ENCODE measurements at places on chromosomes 4 and X.

DNA sequence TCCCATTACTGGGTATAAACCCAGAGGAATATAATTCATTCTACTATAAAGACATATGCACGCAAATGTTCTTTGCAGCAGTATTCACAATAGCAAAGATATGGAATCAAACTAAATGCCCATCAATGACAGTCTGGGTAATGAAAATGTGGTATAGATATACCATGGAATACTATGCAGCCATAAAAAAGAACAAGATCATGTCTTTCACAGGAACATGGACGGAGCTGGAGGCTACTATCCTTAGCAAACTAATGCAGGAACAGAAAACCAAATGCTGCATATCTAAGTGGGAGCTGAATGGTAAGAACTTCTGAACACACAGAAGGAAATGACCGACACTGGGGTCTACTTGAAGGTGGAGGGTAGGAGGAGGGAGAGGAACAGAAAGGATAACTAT is 42.6 kb downstream of the LNX1 start:
- no peak for DNase-seq

DNA sequence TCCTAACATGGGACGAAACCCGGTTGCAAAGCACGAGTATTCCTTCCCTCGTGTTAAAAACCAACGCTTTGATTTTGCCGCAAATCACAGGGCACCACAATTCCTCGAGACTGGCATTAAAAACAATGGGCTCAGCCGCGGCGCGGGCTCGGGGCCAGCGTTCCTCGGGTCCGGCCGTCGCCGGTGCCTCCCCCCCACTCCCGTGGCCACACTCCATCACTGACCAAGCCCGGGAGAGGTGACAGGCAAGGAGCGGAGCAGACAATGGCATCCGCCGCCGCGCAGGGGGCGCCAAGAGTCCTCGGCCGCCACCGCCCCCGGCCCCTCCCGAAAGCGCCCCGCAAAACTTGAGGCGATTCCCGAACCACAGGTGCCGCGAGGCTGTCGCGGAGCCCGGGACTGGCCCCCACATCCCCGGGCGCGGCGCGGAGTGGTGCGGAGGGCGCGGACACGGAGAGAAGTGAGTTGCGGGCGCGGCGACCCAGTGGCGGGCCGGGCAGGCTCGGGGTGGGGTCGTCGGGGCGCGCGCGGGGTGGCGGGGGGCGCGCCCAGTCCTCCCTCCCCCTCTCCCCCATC is 445 bp downstream of the AP1S2 start:
- peak; percentile 26 for DNase-seq

DNA sequence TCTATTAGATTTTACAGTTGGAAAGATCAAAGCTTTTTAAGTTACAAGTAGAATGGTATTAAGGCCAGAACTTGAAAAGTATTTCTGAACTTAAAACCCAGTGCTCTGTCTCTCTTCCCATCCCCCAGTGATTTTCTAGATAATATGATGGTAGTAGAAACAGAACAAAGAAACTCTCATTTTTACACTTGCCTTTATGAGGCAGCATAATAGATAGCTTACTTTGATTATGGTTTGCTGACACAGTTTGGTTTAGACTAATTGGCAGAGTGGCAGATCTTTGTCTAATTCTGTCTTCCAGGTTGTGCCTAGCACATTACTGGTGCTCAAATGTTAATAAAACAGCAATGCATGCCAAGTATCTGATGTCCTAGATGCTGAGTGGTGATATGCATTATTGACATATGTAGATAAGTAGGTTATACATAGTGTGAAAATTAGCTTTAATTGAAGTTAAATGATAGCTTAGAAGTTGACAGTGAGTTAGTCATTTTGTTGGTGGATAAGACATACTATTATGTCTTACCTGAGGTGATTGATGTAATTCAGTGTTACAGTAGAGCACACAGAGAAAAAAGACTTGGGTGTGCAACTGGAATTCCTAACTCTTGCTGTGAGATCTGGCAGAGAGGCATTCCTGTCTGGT is 4.3 kb upstream of the RAPGEF2 start:
- no peak for DNase-seq

- no peak for DNase-seq
These were observed 147.1 kb downstream of the NHS start for GRCh38 chrX:17521871-17522693.

- DNase-seq = no peak
These were observed 924.3 kb upstream of the DIAPH2 start for GRCh38 chrX:95760356-95760755.

GRCh38 chr4:181331214-181331613 is 912.0 kb upstream of the TENM3 start:
- DNase-seq = no peak

DNA sequence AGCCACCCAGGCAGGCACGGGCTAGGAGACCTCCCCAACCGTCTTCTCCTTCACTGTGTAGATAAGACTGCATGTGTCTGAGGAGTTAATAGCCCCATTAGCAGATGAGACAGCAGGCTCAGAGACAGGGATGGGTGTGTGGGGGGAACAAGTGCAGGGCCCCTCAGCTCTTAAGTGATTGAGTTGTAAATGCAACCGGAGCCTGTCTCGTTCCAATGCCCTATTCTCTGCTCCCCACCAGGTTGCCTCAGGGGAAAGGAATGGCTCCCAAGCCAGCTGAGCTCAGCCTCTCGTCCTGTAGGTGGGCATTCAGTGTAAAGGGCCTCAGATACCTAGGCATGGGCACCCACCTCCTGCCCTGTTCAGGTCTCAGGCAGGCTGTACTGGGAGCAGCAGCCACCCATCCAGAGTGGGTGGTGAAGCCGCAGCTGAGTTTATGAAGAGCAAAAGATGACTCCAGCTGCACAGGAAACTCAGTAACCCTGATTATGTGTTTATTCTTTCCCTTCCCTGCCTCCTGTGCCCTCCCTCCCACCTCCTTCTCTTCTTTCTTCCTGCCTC is 87.3 kb downstream of the PJA1 start:
- DNase-seq = peak; percentile 4

GRCh38 chr4:2354118-2354517 is 64.3 kb downstream of the ZFYVE28 start:
- DNase-seq = no peak

DNA sequence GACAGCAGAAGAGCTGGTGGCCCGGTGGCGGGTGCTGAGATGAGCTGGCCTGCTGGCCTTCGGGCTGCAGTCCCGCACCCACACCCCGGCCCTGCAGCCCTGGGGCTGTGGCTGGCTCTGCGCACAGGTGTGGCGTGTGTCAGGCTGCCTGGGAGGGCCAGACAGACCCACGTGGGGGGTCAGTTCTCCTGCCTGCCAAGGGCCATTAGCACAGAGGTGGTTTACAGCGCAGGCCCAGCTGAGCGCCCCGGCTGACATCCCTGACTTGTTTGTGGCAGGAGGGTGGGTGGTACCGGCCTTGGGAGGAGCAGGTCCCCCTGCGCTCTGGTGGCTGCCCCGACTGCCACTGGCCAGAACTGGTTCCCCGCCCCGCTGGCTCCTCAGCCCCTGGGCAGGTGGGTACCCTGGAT is 9.4 kb upstream of the HGFAC start:
- DNase-seq = no peak

DNA sequence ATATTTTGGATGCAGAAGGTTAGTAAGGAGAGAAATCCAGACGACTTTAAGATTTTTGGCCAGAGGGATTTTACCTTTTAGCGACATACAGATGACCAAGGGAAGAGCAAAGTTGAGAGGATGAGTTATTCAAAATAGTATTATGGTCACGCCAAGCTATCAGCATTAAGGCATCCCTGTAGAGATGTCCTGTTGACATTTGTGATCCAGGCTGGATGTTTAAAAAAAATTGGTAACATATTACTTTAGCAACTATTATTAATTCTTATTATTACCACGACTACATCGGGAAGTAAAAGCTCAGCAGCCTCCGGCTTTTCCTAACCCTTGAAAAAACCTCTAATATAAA is 562 bp upstream of the OSTC start:
- no peak for DNase-seq

GRCh38 chrX:110051559-110051958 is 48.6 kb downstream of the TMEM164 start:
- DNase-seq = no peak

DNA sequence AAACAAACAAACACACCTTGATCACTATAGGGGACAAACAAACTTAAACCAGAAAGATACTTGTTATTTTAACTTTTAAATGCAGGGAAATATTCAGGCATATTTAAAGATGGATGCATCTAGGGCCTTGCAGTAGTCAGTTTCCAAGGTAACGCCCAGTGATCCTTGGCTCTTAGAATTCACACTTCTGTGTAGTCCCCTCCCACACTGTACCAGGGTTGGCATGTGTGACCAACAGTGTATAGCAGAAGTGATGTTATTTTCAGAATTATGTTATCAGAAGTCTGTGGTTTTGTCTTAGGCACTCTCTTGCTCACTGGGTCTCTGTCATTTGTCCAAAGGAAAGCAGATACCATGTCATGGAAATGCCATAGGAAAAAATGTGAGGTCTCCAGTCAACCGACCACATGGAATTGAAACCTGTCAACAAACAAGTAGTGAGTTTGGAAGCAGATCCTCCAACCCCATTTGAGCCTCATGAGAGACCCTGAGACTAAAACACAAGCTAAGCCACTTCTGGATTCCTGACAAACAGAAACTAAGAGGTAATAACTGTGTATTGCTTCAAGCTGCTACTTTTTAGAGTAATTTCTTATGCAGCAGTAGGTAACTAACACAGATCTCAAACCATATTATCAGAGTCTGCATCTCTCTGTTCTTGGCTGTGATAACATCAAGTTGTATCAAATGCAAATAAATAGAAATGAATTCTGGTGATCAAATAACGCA is 670.3 kb downstream of the KCTD8 start:
- no peak for DNase-seq

DNA sequence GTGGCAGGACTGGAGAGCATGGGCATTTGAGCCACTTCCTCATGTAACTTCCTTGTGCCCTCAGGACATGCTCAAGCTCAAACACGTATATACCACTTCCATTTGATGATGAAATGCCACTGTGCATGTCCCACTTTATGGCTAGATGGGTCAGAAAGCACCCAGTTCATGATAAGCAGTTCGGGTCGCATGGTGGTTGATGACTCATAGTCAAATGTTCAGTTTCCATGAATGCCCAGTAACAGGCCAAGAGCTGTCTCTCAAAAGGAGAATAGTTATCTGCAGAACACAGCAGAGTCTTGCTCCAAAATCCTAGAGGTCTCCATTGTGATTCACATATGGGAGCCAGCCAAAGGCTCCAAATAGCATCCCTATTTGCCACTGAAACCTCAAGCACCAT is 48.9 kb upstream of the SPIN3 start:
- DNase-seq = no peak

- peak; percentile 73 for DNase-seq
These were observed 12.3 kb upstream of the SYTL5 start for GRCh38 chrX:37993837-37994619.

GRCh38 chrX:101208152-101208905 is 11.3 kb upstream of the DRP2 start:
- no peak for DNase-seq

DNA sequence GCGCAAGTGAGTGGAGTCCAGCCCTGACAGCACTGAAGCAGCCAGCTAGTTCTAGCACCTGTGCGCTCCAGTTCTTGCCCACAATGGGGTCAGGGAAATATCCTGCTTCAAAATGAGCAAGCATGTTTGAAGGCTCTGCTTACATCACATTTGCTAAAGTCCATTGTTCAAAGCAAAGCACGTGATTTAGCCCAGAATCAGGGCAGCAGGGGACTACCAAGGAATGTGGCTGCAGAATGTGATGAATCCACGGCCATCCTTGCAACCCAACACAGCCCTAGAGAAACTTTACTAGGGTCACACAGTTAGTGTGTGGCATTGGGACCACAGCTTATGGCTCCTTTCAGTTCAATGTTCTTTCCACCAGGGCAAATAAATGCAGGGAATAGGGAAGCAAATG is 47.3 kb upstream of the SMIM31 start:
- no peak for DNase-seq

- DNase-seq = no peak
These were observed 54.1 kb downstream of the CCNI start for GRCh38 chr4:77021614-77022089.

DNA sequence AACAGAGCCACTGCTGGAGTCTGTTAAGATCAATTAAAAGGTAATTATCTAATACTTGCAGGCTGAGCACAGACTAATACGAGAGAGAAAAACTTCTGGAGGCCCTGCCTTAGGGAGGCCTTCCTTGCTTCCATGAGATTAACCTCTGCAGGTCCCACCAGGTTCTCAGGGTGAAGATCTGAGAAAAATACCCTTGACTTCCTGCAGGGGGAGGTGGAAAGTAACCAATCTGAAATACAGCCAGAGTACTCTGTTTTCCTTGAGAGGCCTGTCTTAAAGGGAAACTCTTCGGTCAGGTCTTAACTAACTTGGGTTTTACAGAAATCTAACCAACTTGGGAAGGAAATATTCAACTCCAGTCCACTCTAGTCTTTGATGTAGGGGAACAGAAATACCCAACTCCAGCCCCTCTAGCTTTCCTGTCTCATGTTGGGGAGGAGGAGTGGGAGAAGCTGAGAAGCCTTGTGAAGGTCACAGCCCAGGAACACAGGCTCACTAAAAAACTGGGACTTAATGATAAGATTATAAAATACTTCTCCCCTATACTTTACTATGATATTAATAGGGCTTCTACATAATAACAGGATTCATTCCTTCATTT is 77.1 kb downstream of the TBCK start:
- DNase-seq = no peak

GRCh38 chr4:101187841-101188240 is 159.5 kb downstream of the PPP3CA start:
- DNase-seq = no peak

DNA sequence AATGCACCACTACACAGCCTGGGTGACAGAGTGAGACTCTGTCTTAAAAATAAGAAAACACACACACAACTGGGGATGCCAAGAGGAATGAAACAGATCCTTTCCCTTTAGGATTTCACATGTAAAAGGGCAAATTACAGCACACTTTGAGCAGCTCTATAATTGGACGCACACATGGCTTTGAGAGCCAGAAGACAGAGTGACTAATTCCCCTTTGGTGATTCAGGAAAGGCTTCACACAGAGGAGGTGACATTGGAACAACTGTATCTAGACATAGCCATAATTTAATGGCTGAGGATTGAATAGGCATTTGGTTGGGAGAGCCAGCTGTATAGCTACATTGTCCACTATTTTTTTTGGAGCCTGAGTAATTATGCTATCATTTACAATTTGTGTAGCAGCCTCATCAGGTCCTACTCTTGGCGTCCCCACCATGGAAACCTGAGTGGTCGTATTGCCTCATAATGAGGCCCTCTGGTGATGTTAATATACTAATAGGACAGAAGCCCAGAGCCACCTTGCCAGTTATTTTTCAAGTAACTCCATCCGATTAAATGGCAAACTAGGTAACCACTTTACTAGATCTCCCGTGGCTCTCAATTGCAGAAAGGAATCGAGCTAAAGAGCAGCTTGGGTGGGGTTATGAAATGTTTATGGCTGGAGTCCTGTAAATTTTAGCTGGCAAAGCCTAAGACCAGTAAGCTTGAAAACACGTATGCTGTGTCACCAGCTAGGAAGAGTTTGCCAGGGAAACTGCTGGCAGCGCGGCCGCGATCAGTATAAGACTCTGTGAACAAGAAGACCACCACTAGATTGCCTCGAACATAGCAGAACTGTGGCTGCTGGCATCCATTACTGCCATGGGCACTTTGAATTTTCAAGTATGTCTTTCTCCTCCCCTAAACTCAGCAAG is 8.5 kb upstream of the PPEF1 start:
- DNase-seq = no peak

GRCh38 chrX:48520976-48521352 is 644 bp upstream of the EBP start:
- DNase-seq = no peak

- DNase-seq = peak; percentile 42
These were observed 176.4 kb downstream of the NLGN4X start for GRCh38 chrX:6052111-6052745.

Data from RWPE2 (cell line).